ENCODE measurements at places on chromosomes 4 and X. TPM values are rescaled to one million over a fixed set of nuclear protein-coding genes. Genes with fewer than 3 reads are reported as not detected.

GRCh38 chrX:16807976-16808542 is 21.8 kb downstream of the TXLNG start:
- no peak for DNase-seq

DNA sequence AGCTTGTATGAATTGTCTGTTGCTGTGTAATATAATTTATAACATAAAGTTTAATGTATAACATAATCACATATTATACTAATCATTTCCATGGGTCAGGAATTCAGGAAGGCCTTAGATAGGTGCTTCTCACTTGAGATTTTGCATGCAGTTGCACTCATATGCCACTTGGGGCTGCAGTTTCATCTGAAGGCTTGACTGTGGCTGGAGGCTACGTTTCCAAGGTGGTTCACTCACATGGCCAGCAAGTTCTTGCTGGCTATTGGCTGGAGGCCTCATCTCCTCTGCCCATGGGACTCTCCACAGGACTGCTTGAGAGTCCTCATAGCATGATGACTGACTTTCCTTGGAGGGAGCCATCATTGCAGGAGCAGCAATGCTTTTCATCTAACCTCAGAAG is 53.4 kb upstream of the STX18 start:
- DNase-seq, result no peak

DNA sequence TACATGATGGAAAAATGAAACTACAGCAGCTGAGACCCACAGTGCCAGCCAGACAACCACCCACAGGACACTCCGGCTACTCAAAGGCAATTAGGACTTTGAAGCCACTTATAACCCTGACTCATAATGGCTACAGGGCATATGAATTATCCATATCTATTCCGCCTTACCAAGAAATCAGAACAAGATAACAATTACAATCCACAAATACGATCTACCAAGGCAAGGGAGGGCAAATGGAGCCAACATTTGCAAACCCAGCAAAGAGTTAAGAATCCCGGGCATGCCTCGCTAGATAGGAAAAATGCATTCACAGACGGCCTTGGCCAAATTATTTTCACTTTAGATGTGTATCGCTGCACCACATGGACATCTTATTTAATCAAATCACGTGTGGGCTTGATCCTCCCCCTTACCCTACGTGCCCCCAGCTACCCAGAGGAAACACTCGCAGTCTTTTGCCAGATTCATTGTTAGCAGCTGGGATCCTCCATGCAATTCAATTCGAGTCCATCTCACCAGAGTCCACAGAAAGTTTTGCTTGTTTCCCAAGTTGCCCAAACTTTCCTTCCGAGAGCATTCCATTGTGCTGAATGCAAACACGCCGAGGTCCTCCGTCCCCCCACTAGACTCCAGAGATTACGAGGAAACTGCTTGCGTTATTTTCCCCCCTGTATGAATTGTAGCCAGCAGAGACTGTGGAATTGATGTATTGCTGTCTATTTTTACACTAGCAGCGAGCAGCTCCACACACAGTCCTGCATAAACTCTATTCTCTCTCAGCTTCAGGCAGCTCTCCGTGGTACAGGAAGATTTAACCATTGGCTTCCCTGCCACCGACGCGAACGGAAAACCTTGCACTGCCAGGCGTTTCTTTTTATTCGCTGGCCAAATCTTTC is 1.2 kb downstream of the PPARGC1A start:
- no peak for DNase-seq

Gene KLF8
- polyA plus RNA-seq, result 14.6 TPM

Gene UCHL1
- polyA plus RNA-seq, result 13.2 TPM

Gene DRP2
- 1.8 TPM for polyA plus RNA-seq

Gene P2RY4
- 0.40 TPM for polyA plus RNA-seq

Measured in left lung (tissue), 14 donors.